Stimulated activated CD4-positive, alpha-beta T cell treated with anti-CD3 and anti-CD28 coated beads, Interleukin-2, amount 100 ng/mL, for 4 hours (primary cell): ENCODE measurements at places on chromosomes 4 and X.

DNA sequence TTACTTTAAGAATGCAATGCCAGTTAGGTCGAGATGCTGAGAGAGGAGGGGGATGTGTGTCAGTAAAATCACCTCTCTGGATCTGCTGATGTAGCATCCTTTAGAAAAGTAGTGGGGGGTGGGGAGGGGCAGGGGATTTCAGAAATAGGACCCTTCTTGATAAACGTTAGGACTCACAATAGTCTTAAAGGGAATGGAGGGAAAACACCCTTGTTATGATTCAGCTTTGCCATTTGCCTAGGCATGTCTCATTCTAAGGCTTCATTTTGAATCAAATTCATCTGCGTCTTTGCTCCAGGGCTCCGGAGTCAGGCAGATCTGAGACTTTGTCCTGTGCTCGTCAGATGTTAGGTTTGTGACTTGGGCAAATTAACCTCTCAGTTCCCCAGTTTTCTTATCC, 879 bp downstream of the SH2D1A start:
- peak; percentile 42 for DNase-seq

- DNase-seq, result no peak
These were observed 18.2 kb upstream of the COX7B2 start for GRCh38 chr4:46927201-46927600.

- no peak for DNase-seq
These were observed 750.3 kb downstream of the ARAP2 start for GRCh38 chr4:35493977-35494376.

- no peak for DNase-seq
These were observed 55.9 kb upstream of the ALB start for GRCh38 chr4:73348185-73348584.

DNA sequence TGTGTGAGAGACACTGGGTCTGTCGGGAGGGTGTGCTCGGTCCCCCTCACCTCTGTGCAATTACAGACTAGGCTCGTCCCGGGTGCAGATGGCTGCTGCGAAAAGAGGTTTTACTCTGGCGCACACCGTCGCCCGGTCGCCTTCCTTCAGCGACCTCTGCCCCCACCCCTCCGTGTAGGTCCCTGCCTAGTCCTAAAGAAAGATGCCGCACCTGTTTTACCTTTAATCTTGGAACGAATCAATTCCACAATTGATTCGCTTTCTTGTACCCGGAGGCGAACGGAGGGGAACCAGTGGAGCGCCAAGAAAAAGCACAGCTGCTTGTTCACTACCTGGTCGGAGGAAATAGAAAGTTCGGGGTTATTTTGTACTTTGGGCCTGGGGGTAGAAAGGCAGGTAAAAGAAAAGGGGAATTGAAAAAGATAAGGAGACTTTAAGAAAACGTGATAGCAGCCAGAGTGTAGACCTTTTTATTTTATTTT, 1.2 kb downstream of the NPNT start:
- DNase-seq, result no peak

DNA sequence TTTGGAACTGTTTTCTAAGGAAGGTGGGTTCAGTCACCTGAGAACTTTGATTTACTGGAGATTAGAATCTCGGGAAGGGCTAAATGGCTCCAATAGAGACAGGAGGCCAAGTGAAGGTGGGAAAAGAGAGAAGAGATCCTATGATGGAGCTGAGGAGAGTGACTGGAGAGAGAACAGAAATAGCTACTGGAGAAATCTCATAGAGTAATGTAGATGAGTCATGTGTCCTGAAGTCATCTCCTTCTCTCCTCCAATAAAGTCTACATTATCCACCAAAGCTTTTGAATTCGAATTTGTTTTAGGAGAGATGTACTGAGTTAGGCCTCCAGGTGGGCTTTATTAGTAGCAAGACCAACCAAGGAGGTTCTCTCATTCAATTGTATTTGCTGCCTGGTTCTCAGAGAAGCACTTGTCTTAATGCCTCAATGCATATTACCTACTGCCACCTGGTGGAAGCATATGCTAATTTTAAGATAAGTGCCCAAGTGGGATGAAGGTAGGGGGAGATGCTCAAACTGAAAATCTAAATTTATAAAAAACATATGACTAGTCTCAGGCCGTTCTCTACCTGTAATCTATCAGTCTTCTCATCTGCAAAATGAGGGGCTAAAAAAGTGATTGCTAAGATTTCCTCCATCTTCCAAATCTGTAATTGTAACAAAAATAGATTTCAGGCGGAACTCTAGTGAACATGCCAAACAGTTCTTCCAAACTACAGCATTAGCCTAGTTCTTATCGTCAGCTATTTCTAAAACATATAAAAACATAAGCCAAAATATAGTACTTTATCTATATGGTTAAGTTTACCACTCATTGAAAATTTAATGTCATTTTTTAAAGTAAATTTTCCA, 24.4 kb downstream of the TXK start:
- DNase-seq, result peak; percentile 22

DNA sequence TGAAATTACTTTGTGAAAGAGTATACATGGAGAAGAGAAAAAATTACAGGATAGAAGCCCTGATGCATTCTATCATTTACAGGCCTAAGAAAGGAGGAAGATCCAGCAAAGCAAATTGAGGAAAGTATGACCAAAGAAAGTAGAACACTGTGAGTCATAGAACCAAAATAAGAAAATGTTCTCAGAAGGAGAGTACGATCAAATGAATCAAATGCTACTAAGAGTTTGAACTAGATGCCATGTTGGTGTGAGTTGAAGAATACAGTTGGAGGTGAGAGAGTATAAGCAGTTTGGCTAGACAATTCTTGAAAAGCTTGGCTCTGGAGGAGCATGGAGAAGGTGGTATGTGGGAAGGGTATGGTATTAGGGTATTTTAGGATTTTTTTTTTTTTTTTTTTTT, 161.8 kb downstream of the RPA4 start:
- no peak for DNase-seq

GRCh38 chr4:173367285-173367684, 3.5 kb upstream of the SAP30 start:
- no peak for DNase-seq
